ENCODE measurements at places on chromosomes 3 and 15.

DNA sequence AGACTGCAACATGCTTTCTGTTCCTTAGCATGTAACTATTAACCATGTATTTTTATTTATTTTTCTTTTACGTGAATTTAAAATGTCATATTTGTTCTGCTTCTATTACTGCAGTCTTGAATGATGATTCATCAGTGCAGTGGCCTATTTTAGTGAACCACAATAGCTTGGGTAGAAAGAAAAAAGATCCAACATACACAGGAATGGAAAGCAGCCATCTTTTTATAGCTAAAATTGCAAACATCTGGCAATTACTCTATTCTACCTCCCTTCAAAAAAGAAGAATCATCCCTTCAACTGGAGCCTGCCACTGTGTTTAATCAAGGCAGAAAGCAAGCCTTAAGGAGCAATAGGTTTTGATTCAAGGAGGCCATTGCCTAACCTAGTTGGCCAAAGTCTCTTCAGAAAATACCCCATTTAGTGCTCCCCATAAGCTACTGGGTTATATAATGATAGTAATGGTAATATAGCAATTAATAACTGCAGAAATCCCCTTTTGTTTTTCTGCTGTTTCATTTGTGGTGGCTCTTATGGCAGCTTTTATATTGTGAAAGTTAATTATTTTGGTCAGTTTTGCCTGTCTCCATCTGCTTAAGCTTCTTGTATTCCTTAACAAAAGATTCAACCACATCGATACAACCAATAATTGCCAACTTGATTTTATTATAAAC, 267.3 kb downstream of the LPP start:
- DNase-seq: peak; percentile 79

GRCh38 chr3:13115991-13116390, 42.8 kb upstream of the IQSEC1 start:
- DNase-seq: no peak

- DNase-seq: no peak
These were observed 27.4 kb upstream of the FAM174B start for GRCh38 chr15:92682741-92683510.

- no peak for DNase-seq
These were observed 163.2 kb downstream of the SYNPR start for GRCh38 chr3:63441262-63441661.

GRCh38 chr3:193757457-193757856, 164.4 kb downstream of the OPA1 start:
- DNase-seq: no peak

- no peak for DNase-seq
These were observed 297.7 kb downstream of the GBE1 start for GRCh38 chr3:81463781-81464180.

DNA sequence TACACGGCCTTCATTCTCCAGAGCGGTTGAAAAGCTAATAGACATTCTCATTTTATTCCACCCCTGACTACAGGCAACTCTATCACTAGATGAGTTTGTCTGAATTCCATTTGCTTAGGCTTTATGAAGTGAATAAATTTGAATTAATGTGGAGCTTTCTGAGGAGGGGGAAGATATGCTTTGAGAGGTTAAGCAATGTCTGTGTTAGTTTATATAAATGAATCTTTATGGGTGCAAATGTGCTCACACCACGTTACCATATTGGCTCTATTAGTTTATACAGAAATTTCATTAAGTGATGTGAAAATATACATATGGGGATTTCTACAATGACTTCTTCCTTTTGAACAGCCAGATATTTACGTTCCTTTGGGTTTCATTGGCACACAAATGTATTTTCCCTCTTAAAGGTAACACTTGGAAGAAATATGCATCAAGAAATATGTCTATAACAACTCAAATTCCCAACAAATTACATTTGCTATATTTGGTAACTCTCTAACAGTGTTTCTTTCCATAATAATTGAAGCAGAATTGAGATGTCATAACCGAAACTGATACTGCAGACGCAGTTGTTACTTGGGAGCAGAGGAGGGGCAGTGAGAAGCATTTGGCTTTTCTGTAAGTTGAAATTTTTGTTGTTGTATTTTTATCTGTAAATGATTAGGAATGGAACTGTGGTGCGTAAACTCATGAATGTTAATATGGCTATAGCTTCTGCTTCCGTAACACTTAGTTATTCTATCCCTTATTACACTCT, 359.4 kb downstream of the CACNA2D3 start:
- DNase-seq: no peak

DNA sequence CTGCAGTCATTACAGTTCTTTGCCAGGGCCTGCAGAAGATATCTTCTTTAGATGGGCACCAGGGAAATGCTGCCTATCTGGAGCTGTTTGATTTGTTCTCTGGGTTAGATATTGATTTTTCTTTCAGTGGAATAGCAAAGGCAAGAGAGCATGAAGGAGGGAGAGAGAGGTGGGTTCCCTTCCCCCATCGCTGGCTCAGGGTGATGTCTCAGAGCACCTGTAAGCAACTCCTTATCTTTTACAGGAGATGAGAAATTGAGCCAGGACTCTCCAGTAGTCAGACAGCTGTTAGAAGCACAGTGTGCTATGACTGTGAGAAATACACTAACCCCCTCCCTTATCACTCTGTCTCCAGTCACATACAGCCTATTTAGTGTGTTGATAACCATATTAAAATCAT, 89.3 kb upstream of the SLC24A5 start:
- no peak for DNase-seq

GRCh38 chr3:142498397-142499180, 50.8 kb upstream of the XRN1 start:
- no peak for DNase-seq

- no peak for DNase-seq
These were observed 30.9 kb upstream of the BCHE start for GRCh38 chr3:165868088-165868487.

DNA sequence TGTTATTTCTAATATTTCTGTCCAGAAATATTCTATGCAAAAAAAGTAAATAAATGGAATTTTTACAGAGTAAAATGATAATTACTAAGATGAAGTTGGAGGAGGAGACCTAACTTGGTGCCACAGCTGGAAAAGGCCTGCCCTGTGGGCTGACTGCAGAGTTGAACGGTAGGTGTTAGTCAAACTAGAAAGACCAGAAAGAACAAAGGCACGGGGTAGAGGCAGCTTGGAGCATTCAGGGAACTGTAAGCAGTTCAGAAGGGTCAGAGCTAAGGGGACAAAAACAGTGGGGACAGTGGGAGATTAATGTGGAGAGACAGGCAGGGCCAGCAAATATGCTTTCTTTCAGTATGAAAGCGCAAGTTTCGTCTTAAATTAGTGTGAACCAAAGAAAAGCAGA, 39.3 kb upstream of the PTPRG start:
- DNase-seq: no peak

DNA sequence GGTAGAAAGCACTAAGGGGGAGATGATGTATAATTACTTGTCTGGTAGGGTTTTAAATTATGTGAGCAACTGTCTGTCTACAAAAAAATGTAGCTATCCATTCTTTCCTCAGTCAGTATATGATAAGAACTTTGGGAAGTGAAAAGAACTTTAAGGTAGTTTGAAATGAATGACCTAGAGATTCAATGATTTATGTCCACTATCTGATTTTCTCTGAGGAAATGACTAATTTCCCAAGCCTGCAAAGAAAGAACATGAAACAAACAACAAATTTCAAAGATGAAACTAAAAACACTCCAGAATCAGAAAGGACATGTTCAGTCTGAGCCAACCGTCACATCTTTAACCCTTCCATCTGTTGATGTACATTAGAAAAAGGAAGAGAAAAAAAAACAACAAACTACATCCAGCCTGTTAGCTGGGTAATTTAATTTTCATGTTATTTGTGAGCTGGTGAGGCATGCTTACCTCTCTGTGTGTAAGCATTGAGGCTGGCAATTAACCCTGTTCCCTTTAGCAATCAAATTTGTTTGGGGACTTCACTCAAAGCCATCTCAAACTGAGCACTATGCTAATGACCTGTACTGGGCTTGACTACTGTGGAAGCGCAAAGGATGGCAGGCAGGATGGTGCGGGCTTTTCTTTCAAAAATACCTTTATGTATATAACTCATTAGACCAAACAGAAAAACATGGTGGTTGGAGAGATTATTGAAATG, 220.1 kb downstream of the TUSC7 start:
- DNase-seq: peak; percentile 8

DNA sequence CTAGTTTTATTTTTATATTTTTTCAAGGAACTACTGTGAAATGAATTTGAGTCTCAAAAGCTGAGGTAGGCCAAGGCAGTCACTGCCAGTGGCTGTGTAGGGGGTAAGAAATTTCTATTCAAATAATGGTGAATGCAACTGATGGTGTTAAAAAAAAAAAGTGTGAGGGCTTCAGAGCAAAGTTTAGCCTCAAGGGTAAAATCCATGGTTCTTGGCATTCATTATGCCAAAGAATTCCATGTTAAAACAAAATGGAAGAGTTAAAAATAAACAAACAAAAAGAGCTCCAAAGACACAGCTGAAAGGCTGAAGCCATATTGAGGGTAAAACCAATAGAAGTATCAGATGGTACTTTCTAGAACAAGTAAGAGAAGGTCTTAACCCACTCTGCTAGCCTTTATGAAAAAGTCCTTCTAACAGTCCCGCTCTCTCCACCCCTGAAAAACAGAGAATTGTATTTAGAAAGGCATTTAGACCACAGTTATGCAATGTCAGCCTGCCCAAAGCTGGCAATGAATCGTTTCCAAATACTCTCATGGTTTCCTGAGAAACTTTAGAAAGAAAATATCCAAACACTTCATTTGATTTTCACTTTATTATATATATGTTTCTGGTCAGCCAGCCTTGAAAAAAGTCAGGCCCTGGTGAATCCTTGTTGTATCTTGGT, 158.4 kb upstream of the GMNC start:
- no peak for DNase-seq

DNA sequence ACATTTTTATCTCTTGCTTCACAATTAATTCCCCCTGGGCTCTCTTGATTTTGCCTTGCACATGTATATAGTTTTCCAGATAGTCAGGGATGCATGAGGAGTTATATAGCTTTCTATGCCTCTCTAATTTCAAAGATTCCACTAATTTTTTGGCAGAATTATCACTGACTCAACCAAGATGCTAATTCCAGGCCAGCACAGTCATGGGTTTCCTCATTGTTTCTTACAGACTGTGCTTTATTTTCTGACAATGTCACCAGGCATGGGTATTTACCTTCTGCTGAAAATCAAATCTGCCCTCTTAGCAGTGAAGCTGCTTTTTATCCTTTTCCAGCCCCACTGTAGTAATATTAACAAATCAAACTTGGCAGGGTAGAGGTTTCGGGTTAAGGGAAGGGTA, 1520.6 kb upstream of the CADM2 start:
- DNase-seq: peak; percentile 6

- DNase-seq: no peak
These were observed 37.8 kb upstream of the CSPG4 start for GRCh38 chr15:75750261-75751050.

DNA sequence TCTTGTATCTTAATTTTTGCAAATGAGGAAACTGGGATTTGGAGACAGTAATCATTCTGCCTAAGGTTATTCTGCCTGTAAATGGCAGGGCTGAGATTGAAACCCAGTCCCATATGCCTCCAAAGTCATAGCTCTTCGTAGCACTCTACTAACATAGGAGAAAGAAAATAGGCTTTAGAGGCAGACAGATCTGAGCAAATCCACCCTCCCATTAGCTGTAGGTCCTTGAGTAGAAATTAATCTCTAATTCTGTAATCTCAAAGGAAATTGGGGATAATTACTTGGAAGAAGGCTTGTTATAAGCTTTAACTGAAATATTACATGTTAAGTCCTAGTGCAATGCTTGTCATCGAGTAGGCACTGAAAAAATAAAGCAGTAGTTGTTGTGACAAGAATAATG, 252.1 kb upstream of the PEX5L start:
- no peak for DNase-seq

- no peak for DNase-seq
These were observed 33.1 kb downstream of the ASB7 start for GRCh38 chr15:100635406-100636071.

GRCh38 chr3:184472723-184473428, 88.7 kb upstream of the EPHB3 start:
- no peak for DNase-seq
